ENCODE measurements at places on chromosomes 12 and 14.

GRCh38 chr14:94921456-94921855 is 151.5 kb upstream of the GSC start:
- no peak for DNase-seq

- DNase-seq, result no peak
Observed at GRCh38 chr14:50926851-50927386, 17.4 kb downstream of the PYGL start.

- no peak for DNase-seq
Observed at GRCh38 chr12:124497039-124497438, 70.4 kb downstream of the NCOR2 start.

DNA sequence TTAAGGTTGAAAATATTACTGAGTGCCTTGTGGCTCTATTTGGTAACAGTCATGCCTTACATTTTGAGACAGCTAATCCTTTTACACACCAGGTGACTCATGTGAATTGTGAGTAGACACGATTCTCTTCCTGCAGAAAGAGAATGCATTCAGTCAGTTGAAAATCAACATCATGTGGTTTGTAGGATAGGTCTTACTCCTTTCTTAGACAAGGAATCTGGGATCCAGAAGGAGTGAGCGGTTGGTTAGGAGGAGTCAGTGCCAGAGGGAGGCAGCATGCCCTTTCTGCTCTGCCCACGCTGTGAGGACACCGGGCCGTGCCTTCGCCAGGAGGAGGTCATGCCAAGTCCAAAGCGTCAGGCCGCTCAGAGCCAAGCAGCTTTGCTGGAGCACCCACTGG is 47.6 kb downstream of the TRAF3 start:
- DNase-seq, result peak; percentile 59

DNA sequence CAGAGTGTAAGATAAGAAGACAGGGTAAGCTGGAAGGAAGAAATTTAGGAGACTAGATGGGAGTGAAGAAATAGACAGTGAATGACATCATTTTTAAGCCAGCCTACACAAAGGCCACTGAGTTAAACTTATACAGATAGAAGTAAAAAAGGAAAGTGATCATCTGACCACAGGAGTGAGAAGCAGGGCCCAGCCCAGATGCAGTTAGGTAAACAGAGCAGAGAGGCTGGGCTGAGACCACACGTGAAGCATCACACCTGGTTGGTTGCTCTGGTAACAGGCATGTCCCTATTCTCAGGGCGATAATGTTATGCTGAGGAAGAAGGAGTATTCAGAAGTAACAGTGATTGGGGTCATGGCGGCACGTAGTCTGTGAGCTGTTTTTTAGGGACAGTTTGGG is 1079.4 kb downstream of the AACS start:
- no peak for DNase-seq

DNA sequence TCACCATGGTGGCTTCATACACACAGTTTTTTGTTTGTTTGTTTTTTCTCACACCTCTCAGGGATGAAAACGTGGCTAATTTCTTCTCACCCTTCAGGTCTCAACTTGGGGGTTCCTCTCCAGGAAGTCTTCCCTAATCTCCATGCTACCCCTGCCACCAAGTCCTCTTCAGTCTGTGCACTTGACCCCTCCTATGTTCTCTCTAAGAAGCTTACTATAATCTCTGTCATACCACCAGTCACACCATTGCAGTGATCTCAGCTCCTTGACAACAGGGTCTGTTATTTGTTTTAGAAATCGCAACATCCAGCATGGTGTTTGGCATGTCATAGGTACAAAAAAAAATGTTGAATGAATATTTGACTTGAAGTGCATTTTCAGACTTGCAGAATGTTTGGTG is 83.4 kb downstream of the PRORP start:
- DNase-seq, result no peak

- no peak for DNase-seq
Observed at GRCh38 chr14:69501423-69501838, 16.9 kb downstream of the PLEKHD1 start.

- DNase-seq, result no peak
Observed at GRCh38 chr14:90281261-90281660, 24.9 kb downstream of the PSMC1 start.

DNA sequence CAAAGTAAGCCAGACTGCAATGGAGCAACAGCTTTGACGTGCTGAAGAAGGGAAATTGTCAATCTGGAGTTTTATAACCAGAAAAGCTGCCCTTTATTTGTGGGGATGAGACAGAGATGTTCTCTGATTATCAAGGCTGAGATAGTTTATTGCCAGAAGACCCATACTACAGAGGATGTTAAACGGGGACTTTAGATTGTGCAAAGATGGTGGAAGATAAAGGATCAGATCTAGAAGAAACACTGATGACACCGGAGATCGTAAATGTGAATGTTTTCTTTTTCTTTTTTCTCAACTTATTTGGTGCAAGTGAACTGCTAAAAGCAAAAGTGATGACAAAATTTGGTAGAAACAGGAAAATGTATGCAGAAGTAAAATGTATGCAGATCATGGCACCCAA is 178.3 kb upstream of the PLEKHG7 start:
- DNase-seq, result no peak

- no peak for DNase-seq
Observed at GRCh38 chr12:74725154-74725553, 187.5 kb downstream of the ATXN7L3B start.

DNA sequence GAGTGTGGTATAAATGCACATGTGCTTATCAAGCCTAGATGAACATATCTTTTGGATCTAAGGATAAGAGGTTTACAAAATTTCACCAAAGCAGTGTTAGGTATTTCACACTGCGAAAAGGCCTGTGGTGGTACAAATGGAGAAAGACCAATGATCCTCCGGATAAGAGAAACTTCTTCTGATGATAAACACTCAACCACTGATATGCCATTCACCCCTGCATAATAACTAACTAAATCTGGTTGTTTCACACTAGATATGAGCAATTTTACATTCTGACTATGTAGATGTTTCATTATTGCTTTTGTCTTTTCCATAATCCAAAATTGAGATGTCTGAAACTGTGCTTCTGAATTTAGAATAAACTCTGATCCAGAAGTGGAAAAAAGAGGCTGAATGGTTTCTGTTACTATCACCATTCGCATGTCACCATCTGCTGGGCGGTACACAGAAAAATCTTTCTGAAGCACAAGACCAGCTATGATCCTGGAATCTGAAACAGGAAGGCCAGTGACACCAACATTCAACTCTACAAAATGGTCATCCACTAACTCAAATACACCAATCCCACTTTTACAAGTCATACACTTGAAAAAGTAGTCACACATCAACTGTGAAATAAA is 1.3 kb downstream of the BBS10 start:
- peak; percentile 64 for DNase-seq

GRCh38 chr14:76576047-76576741 is 185.1 kb upstream of the VASH1 start:
- DNase-seq, result no peak

DNA sequence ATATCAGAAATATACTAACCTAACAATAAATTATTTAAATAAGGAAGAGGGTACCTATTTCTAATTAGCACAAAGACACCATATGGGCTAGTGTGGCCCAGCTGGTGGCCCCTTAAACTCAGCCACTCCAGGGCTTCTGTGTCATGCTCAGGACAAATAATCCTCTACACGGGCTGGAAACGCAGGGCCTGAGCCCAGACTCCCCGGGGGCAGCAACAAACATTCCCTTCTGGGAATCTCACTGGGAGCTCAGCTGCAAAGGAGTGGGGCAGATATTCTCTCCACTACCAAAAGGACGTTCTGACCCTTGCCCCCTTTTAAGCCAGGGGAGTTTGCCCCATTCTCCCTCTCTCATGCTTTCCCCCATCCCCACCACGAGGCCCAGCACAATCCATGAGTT is 43.7 kb upstream of the ELK3 start:
- no peak for DNase-seq

- no peak for DNase-seq
Observed at GRCh38 chr12:20474443-20474842, 106.1 kb downstream of the PDE3A start.

- no peak for DNase-seq
Observed at GRCh38 chr12:122293081-122293480, 26.8 kb upstream of the VPS33A start.

GRCh38 chr14:29926701-29927375 is 809 bp downstream of the PRKD1 start:
- DNase-seq, result peak; percentile 32

DNA sequence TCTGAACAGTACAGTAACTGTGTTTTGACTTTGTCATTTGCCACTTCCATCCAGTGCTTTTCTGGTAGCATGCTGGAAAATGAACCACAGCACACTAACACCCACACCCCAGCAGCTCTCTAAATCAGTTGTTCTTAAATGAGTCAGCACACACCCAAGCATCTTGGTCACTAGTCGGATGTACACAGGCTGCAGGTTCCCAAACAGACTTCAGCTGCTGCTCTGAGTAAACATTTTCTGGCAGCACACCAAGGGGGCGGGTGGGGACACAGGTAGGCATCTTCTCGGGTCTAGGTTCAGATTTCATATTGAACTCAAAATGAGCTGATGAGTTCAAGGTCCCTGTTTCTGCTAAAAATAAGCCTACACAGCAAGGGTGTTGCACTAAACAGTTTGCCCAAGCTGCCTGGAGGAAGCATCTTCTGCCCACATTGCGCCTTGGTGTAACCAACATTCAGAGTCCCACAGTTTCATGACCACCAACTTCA is 39.8 kb downstream of the IFNG start:
- DNase-seq, result no peak

GRCh38 chr12:114919479-114919878 is 235.5 kb upstream of the TBX3 start:
- no peak for DNase-seq

DNA sequence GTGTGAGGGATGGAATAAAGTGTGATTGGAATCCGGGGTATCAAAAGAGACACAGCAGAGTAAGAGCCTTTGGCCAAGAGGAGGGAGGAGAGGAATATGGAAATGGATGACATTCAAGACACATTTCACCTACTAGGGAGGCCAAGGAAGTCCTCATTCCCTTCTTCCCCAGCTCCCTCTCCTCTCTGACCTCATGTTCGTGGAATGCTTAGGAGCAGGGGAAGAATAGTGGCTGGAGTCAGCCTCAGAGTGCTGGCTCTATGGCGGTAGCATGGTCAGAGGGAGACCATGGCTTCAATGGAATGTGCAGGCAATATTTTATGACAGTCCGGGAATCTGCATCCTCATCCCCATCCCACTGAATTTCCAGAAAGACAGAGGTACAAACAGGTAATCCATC is 196.6 kb downstream of the EGLN3 start:
- DNase-seq, result no peak

- no peak for DNase-seq
Observed at GRCh38 chr14:81450100-81450531, 50.0 kb upstream of the STON2 start.

GRCh38 chr12:3421191-3421978 is 69.6 kb upstream of the PRMT8 start:
- DNase-seq, result no peak

DNA sequence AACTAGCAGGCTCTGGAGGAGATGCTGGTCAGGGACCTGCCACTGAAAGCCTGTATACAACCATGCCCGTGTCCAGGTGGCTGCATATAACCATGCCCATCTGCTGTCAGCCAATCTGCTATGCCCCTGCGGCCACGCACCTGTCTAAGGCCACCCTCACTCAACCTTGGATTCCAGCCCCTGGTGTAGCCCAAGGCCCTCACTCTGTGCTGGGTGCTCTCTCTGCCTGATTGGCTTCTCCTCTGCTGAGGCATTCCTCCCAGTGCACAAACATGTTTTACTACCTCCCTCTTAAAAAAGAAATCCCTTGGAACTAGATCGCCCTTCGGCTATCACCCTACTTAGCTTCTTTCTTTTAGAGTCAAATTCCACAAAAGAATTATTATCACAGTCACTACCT is 45.5 kb downstream of the ZFP36L1 start:
- no peak for DNase-seq

DNA sequence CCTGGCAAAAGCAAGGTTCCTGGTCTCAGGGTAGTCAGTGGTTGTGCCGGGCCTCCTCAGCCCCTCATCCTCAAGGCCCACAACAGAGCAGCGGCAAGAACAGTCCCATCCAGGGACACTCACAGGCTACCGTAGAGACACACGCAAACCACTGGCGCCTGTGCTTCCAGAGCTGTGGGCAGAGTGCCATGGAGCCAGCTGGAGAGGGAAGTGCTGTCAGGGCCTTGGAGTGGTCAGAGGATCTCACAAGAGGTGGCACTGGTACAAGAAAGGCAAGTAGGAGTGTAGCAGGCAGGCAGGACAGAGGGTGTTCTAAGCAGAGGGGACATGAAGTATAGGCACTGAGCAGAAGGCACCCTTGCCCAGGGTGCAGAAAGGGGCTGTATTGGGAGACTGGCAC is 34.6 kb downstream of the ANKRD9 start:
- DNase-seq, result no peak
